DND-41 (cell line): ENCODE measurements at places on chromosomes 1 and 21.

GRCh38 chr1:52553362-52554266 lies 722 bp upstream of the TUT4 start:
- DNase-seq, result peak; percentile 94

GRCh38 chr1:23483321-23484252 lies at the start of gene ASAP3:
Gene ASAP3, minus strand, starts transcription at chr1:23484179. Its CDS starts 46 bp downstream, at chr1:23484133.
- DNase-seq, result no peak

DNA sequence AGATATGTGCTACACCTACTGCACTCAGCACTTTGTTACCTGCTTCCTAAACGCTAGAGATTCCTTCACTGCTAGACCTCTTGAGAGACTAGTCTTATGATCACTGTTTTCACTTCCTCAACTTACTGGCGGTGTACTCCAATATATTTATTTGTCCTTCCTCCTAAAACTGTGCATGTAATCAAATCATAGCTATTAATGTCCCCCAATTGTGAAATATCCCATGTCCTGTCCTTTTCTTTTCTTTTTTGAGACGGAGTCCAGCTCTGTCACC lies 3.4 kb downstream of the SOAT1 start:
- DNase-seq, result no peak

DNA sequence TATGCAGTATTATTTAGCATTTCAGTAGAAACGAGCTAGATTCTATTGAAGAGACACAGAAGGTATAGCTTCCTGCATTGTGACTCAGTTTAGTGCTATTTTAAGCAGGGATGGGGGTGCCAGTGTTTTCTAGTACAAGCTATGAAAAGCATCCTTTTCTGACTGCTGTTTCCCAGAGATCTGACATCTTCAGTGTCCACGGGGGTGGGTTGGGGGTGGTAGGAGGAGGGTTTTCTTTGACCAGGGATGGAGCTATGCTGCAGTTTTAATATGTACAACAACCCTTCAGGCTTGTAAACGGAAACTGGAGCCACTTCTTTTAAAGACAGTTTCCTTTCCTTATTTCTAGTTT lies 2.7 kb upstream of the NEGR1 start:
- DNase-seq, result no peak

DNA sequence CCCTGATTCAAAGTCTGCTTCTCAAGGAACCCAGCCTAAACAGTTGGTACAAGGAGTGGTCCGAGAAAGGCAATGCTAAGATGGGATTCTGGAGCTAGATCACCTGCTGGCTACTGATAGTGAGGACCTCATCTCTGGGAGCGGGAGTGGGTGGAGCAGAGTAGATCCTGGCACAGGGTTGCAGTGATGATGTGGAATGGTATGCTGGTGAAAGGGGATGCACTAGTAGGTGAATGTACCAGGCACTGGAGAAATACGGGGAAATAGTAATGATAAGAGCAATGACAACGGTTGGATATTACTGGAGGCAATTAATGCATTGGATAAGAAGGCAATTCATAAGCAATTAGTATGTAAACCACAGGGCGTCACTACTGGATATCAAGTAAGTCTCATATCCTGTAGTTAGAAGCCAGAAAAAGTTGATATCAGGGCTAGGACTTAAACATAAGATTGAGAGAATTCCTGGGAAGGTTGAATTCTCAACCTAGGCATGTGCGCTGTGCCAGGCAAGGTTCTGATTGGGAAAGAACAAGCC lies 169.2 kb upstream of the LMO4 start:
- no peak for DNase-seq

- no peak for DNase-seq
Observed at GRCh38 chr1:106292130-106292529, 764.3 kb upstream of the PRMT6 start.
